ENCODE measurements at places on chromosomes 1 and 21.

DNA sequence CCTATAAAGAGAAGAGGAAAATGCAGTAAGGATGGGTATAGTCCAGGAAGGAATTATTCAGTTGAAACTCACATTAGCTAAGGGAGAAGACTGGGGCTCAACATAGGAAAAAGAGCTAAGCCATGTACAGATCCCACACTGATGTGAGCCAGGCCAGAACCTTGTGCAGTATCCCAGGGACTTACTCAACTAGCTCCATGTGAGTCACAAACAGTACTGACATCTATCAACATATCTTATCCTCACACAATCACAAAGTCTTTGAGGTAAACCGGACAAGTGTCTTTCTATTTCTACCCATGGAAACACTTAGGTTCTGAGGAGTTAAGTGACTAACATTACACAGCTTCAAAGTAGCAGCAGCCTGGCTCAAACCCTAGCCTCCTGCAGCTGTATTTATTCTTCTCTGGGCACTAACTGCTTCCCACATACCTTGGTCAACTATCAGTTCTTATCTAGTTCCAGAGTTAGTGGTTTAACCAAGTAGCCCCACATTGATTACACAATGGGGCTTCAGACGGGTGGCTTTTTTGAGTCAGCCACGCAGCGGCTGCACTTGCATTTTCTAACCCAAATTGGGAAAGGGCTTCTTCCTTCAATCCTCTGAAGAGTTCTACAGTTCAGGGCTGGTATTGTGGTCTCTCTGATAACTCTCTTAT lies 9.5 kb downstream of the CD5L start:
- no peak for DNase-seq

- no peak for DNase-seq
Observed at GRCh38 chr1:154198756-154199562, 7.1 kb upstream of the TPM3 start.

GRCh38 chr1:159751031-159751430 lies 29.7 kb upstream of the DUSP23 start:
- DNase-seq, result no peak

GRCh38 chr1:182279724-182280503 lies 111.7 kb downstream of the GLUL start:
- DNase-seq, result no peak

GRCh38 chr1:2547210-2548067 lies 8.7 kb upstream of the TNFRSF14 start:
- no peak for DNase-seq

DNA sequence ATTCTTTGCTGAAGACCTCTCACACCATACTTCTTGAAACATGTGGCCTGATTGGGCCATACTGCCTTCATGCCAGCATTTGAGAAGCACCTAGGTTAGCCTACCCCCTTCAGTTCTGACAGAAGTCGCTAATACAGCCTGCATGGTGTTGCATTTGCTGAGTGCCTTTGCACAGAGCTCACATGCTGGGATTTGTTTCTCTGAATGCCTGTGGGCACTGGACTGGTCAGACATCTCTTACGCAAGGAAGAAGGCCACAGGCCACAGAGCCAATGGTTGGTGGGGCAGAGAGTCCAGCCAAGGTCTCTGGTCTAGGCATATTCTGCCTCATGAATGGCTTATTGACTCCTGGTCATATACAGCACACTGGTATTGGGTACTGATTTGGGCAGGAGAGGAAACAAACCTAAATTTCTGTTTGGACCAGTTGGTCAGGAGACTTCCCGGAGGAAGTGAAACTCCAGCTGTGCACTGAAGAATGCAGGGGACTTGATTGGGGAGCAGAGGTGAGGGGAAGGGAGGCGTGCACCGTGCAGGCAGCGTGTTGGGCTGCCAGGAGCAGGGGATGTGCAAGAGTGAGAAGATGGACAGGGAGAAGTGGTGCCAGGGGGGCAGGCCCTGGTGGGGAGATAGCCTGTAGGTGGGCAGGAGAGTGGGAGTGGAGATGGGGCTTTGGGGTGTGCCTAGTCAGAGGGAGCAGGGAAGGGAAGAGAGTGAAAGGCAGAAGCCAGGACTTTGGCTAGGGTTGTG lies 18.1 kb downstream of the URB2 start:
- no peak for DNase-seq

DNA sequence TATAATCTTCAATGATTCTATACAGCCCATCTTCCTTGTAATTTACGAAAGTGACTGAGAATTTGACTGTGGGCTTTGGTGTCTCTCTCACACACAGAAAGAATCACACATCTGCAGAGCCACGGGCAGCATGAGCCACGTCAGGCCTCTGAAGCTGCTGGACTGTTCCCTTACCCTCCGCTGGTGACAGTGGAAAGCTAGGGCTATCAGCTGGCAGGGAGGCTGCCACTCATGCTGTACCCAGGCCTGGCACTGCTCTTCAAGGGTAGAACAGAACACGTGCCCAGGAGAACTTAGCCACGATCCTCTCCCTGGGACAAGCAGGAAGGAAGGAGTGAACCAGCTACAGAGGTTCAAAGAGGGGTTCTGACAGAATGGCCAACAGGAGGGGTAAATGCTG lies 90.7 kb downstream of the JAK1 start:
- DNase-seq, result no peak

DNA sequence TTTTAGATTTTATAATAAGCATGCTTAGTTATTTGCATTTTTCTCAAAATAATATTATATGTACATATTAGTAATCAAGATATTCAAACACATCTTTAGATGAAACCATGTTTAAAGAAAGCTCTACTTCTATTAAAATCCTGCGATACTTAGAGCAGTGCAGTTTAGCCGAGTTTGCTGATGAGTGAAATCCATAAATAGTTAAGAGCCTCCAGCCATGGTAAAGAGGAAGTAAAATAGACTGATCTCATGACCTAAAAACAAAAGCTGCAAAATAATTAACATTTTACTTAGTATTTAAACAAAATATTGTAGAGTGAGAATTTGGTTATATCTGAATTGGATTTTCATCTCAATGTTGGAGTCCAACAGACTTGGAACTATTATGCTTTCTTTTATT lies 147.4 kb upstream of the NRIP1 start:
- peak; percentile 60 for DNase-seq

DNA sequence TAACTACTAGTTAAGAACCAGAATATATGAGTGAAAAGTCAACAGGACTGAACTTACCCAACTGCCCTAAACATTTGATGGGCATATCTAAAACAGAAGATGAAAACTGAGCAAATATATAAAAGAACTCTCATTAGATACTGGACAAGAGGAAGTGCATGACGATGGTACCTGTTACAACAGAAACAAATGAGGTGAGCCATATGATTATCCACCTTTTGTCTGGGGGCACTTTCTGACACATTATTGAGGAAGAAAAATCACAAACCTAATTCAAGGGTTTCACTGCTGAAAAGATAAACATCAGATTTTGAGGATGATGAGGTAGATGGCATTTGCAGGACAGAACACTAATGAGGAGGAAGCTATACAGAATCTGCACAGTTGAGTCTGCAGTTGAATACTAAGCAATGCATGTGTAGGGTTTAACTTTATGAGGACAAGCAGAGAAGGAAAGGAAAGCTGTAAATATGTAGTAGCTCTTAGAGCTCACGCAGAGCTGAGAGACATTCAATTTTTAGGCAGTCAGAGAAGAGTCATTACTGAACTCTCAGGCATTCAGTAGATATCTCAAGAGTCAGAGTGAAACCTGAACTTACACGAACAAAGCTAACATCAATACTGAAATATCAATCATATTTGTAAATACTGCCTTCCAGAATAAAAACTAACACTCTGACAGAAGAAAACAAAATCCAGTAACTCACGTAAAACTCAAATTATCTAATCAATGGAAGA lies 262.1 kb downstream of the AKT3 start:
- DNase-seq, result no peak

- DNase-seq, result no peak
Observed at GRCh38 chr21:43939443-43940328, 72.4 kb upstream of the TRAPPC10 start.

DNA sequence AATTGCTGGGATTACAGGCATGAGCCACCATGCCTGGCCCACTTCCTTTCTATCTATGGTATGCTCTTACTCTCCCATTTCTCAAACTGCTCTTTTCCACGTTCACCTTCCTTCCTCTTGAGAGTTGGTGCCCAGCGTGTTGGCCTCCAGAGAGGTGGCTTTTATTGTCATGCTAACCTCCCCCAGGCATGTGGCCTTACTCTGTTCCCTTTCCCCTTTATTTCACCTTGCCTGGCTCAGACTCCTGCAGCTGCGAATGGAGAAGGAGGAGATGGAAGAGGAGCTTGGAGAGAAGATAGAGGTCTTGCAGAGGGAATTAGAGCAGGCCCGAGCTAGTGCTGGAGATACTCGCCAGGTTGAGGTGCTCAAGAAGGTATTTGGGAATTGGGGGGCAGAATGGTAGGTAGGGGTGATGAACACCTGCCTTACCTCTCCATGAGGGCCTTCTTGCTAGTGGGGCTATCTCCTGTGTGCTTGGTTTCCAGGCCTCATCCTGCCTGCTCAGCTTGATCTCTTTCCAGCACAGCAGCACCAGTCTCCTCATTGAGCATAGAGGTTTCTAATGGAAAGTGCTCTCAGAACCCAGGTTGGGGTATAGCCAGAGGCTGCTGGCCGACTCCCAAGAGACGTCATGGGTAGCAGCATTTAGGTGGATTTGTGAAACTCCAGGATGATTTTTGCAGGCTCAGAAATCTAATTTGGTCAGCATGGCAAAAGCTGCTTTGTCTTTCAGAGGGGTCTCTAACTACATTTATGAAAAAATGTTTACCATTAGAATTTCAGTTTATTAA lies 13.2 kb upstream of the TUFT1 start:
- DNase-seq, result no peak

All from bone marrow (tissue), 2 donors.